Amniotic stem cell (primary cell): ENCODE measurements at places on chromosomes 6 and 20.

DNA sequence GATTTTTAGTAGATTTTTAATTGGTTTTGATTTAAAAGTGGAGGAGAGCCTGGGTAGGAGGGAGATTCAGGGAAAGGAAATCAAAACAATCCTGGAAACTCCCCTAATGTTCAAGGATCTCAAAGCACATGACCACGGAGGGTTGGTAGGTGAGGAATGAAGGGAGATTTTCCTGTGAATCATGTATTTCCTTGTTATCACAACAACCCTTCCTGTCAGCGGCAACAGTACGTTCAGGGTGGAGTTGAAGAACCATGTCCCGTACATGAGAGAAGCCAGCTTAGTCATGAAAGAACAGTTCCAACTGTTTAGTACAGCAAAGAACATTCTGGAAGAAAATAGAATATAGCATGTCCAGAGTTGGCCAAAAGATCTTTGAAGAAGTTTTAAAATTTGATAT, 79.4 kb upstream of the SCAF8 start:
- peak; percentile 34 for DNase-seq

DNA sequence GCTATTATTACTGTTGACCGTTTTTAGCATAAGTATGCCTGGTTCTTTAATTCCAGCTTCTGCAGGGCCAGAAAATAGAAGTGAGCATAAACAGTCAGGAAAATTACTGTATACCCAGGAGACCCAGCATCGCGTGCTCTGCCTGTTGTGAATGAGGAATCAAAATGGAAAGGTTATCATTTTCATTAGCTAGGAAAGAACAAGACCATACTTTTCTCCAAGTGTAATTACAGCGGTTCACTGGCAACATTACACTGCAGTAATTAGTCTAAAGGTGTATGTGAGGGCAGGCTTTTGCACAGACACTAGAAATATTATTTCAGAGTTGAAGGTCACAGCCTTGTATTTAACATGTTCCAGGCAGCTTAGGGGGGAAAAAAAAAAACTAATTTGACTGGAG, 403.8 kb upstream of the SOX4 start:
- DNase-seq, result no peak

DNA sequence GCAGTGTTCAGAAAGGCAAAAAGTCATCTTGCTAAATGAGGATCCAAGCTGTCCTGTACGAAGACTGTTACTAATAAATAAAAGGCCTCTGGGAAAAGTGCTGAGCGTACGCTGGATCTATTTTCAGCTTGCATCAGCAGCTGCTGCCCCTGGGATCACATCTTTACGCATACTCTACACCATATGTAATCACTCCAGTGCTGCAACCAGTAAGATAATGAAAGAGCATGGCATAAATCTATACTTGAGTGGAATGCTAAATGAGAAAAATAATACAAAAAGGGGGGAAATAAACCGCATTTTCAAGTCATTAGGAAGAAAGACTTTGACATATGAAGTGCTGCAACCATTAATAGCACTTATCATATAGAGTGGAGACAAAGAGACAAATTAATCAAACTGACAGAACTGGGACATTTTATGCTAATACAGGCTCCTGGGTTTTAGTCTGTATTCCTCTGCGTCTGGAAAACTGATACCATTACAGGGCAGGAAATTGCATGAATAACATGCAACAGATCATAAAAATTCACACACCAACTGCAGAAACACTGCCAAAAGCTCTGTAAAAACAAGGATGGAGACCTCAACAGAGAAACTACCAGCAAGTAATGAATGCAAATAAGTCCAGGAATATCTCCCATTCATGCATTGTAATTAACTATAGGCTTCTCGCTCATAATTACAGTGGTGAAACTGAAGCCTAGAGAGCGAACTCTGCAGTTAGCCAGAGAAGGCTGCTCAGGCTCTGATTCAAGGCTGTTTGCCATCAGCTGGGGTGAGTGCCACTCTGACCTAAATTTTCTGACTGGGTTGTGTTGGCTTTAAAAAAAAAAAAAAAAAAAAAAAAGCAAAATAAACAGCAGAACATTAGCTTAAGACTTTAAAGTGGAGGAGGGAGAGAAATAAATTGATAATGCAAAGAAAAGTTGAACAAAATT, 83.8 kb downstream of the GJA10 start:
- no peak for DNase-seq

- no peak for DNase-seq
Measured at GRCh38 chr20:4052554-4052953, 37.2 kb upstream of the RNF24 start.

DNA sequence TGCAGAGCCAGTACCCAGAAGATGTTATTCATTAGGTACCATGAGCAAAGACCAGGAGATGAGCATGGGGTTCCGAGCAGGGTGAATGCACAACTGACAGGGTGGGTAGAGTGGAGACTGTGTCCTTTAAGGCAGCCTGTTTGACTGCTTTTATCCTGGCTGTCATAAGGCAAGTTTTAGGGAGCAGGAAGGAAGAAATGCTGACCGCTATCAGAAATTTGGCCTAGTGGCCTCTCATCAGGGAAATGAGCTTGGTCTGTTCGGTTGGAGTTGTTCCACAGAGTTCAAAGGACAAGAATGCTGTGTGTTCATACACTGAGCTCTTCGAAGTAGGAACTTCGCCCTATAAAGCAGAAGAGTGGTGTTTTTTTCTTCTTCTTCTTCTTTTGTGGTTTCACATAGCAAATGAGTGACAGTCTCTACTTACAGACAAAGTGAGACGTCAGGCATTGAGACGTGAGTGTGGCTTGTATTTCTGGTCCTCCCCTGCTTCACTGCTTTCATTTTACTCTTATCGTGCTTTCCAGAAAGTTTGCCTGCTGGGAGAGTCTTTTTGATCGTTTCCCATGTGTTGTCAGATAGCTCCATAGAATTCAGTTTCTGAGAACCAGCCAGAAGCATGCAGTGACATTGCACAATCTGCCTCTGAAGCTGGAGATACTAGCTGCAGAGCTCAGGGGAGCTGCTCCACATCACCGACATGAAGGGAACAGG, at the start of gene CASS4:
TSS of gene CASS4 (plus strand) at position 502 of the 714 bp plus-strand sequence. CDS start at position 701, 199 bp downstream.
- no peak for DNase-seq
